Activated CD4-positive, alpha-beta T cell treated with anti-CD3 and anti-CD28 coated beads, Interleukin-2, amount 50 U/mL, for 16 hours (primary cell): ENCODE measurements at places on chromosomes 3 and 15.

GRCh38 chr3:43872301-43872700 is 181.6 kb downstream of the ABHD5 start:
- no peak for DNase-seq

DNA sequence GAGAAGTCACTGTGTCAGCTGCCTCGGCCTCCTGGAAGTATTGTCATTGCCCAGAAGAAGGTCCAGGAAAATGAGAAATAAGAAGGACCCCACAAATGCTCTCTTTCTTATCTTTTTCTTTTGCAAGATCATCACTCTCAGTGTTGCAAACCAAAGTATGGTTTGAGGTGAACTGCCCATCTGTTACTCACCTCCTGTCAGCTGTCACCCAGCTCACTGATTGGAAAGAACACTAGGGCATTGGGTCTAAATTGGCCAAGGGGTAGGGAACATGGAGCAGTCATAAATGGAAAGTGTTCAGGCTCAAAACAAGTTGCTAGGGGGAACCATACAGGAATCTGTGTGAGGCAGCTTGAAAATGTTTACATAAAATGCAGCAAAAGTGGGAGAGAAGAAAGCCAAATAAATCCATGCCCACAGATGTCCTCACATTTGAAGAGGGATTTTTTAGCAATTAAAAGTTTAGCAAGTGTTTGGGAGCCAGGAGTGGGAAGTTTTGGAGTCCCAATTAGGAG is 431.2 kb upstream of the THBS1 start:
- DNase-seq, result no peak

GRCh38 chr3:101009386-101009785 is 16.2 kb upstream of the ABI3BP start:
- DNase-seq, result no peak

- no peak for DNase-seq
Observed at GRCh38 chr3:167110901-167111300, 269.2 kb downstream of the ZBBX start.

- DNase-seq, result no peak
Observed at GRCh38 chr3:175349168-175349567, 490.0 kb downstream of the NAALADL2 start.
